ENCODE measurements at places on chromosomes 5 and 9.
A peak's percentile ranks its signal among the peaks of the same experiment; 100 is the strongest.

DNA sequence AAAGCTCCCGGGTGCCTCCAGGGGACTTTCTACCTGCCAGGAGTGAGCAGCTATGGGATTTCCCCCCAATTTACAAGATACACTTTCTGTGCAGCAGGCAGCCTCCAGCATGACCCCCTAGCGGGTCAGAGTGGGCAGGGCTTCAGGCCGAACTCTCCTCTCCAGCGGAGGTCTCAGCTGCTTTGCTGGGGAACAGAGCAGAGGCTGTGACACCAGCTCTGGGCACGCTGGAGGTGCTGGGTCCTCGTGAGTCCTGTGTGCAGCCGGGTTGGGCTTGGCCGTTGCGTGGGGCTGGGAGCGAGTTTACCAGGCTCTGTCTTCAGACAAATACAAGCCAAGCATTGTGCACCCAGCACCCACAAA, 2.9 kb downstream of the NRARP start:
- no peak for DNase-seq

DNA sequence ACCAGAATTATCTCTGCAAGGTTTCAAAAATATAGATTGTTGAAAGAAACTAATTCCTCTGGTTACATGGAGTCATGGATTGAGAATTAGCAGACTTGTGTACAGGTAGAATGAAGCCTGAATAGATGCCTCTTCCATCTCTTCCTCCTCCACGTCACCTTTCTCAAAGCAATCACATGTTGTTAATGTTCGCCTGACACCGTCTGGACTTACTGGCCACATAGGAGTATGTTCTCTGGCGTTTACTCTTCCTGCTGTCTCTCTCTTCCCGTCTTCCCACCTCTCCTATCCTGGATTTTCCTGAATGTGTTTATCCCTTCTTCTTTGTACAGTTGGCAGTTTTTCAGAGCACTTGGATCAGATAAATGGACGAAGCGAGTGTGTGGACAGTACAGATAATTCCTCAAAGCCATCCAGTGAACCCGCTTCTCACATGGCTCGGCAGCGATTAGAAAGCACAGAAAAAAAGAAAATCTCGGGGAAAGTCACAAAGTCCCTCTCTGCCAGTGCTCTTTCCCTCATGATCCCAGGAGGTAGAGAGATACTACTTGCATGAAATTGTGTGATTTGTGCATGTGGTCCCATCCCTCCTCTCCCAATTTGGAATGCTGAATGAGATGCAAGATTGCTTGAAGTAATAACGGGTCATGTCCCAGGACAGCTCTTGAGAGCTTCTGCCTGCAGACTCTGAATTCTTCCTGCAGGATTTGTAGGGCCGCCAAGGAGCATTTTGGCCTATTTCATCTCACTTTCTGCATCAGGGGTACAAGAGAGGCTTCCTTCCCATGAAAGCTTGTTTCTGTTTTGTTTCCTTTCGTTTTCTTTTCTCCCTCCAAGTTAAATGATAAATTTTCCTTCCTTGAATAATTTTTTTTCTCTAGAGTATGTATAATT, 47.3 kb downstream of the CD180 start:
- DNase-seq = no peak

GRCh38 chr9:14939378-14939777, 29.1 kb upstream of the FREM1 start:
- DNase-seq = no peak

DNA sequence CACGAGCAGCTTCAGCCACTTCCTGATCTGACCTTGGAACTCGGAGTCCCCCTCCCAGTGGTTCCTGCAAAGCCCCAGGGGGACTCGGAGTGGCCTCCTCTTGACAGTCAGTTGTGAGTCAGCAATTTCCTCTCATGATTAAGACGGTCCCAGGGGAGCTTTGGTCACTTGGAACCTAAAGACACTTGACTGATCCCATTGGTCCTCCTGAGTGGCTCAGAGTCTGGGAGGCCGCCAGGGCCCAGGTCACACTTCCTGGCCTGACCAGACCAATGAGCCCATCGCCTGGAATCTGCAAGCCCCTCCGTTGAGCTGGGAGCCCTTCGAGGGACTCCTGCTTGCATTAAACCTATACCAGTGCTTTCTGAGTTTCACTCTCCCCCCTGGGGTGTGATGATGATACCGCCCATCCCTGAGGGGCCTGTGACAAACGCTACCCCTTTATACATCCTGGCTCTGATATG, 29.1 kb downstream of the TSPAN17 start:
- no peak for DNase-seq

DNA sequence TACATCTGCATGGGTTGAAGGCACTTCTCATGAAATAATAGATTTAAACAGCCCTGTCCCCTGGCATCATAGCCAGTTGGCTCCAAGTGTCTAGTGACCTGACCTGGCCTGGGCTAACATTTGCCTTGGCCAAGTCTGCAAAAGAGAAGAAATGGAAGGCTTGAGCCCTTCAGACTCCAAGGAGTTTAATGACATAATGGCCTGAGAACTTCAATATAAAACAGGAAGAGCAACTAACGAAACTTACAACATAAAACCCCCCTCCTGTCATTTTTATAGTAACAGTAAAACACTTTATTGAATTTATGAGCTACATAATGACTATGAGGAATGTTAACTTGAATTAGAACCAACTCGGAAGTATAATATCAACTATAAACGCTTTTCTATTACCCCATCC, 218.8 kb upstream of the TBCA start:
- no peak for DNase-seq

DNA sequence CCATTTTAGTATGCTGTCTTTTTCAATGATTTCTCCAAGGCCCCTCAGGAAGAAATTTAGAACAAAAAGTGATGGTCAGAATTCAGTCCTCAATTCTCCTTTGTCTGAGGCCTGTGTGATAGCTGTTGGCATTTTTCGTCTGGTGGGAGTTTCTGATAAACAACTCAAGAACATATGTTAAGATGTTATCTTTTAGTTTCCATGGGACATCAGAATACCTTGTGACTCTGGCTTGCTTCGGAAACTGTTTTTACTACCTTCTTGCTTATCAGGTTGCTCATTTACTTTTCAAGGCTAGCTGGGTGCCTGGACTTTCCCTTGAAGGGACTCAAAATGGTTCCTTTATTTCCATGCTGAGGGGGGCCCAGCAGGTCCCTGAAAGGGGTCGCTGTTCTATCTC, 97.2 kb downstream of the INVS start:
- DNase-seq = no peak

DNA sequence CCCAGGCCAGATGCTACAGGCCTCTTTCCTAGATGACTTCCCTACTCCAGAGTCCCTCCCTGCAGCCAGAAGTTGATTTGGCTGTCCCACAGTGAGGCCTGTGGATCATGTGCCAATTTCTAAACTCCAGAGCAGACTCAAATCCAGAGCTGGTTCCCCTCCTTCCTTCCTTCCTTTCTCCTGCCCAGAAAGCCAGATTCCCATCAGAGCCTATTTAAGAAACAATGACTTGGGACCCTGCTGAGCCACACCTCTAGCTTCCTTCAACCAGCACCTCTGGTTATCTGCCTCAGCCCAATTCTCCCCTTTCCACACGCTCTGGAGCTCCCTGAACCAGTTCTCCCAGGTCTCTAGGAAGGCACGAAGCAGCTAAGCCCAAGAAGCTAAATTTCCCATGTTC, 7.2 kb downstream of the FAM219A start:
- no peak for DNase-seq

- DNase-seq = no peak
Observed at GRCh38 chr9:93093877-93094657, 1.9 kb upstream of the CARD19 start.

DNA sequence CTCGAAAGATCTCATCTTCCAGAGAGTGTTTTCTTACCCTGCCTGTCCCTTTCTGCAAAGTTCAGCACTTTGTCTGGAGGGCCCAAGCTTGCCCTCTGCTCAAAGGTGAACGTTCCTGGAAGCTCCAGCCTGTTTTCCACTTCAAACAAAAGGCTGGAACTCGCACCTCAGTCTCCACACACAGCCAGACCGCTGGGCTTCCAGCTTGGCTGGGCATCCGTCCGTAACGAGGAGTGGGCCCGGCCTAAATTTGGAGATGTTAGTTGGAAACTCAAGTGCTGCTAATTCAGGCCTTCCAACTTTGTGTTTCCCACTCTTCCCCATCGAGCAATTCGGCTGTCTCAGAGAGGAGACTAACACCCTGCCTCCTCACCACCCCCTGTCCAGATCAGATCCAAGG, 35.1 kb downstream of the FGF18 start:
- no peak for DNase-seq

DNA sequence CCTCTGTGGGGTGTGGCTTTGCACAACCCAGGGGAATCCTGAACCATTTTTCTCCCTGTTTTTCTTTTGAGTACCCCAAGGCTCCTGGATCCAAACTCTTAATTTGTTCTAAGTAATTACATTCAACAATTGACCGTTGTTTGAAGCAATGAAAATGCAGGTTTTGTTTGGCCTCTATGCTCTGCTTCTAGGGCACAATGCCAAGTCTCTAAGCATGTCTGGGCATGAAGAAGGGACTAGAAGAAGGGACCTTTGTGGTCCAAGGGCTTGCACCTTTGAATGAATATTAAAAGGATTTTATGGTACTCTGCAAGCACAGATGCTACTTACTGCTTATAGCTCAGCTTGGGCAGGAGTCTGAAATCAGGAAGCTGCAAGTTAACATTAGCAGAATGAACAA, 6.6 kb upstream of the ENC1 start:
- DNase-seq = no peak

DNA sequence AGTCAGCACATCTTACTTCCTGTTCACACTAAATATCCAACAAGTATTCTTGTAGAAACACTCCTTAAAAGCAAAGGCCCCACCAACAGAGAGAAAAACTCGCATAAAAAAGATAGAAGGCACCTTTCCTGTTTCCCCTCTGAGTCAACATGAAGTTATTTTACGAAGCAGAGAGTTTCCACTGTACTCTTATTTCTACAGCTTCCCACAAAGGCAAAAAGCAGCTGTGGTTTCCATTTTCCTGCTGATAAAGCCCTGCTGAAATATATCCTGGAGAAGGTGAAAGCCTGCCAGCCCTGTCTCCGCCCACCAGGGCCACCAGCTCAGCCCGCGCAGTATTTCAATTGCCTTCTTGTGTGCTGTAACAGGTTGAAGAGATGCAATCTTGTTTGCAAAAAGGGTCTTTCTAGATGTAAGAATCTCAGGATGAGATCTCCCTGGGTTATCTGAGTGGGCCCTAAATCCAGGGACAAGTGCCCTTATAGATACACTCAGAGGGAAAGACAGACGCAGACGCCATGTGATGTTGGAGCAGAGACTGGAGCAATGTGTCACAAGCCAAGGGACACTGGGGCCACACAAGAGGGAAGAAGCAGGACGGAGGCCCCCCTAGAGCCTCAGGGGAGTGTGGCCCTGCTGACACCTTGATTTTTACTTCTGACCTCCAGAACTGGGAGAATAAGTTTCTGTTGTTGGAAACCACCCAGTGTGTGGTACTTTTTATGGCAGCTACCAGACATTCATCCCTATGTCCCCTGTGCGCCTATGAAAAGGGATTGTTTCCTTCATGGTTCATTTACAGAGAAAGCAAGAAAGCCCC, 19.9 kb downstream of the SEMA4D start:
- DNase-seq = peak; percentile 56

DNA sequence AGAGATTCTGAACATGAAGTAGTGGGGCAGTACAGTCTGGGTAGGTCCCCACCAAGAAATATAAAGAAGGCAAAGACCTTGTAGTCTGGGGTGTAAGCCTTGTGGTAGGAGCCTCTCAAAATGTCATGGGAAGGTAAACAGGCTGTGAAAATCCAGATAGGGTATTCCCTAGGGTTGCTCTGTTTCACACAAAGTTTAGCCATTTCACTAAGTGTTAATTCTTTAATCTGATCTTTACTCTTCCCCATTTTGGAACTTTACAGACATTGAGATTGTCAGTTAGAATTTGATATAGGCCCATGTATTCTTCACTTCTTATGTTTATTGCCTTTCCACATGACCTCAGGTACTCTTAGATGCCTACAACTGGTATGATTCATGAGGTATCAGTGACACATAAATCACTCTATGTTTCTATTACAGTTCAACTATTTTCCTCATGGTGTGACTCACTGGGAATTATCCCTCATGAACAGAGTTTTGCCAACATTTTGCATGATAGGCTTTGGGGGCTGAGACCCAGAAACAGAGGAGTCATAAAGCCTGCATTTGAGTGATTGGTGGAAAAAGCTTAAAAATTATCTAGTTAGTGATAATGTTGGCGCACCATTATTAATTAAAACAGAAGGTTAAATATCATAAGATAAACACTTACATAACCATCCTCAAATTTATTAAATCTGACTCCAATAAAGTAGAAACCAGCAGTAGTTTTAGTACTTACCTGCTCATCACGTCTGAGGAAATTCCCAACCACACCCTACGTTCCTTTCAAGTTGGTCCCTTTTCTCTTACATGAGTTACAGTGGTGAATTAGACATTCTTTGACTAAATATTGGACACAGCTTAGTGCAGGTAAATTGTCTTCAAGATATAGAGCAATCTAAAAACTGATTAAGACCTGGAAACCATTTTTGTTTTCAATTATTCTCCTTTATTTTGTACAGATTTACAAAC, 399.8 kb upstream of the MEF2C start:
- DNase-seq = no peak

GRCh38 chr5:23027331-23027730, 174.2 kb upstream of the CDH12 start:
- no peak for DNase-seq

DNA sequence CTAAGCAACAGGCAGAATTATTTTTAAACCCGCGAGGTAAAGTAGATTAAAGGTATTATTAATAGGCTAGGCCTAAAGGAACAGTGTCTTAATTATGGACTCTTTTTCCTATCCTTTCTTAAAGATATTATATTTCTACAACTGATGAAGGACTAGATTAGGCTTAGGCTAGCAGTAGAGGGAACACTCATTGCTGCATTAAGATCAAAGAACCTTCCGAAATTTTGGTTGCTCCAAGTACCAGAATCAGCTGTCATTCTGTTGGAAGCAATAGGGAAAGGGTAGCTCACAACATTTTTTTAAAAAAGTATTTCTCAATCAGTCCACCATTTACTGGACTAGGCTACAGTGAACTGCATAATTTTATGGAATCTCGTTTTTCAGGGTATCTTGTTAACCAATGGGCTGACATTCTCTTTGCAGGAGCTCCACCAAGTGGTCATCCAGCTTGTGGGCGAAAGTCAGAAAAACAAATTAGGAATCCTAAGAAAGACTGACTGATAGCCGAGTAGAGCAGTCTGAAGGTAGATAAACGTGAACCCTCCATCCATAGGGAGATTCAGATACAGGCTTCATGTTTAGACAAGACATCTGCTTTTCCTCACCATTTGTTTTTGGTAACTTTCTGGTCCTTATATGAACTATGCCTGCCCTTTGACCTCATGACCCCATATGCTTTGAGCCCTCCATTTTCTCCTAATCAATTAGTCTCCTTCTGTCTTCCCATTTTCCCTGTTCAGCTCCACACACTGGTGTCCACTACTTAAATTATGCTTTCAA, 103.6 kb upstream of the CHD1 start:
- no peak for DNase-seq

GRCh38 chr9:116279230-116279629, 125.6 kb downstream of the PAPPA start:
- no peak for DNase-seq

- no peak for DNase-seq
Observed at GRCh38 chr9:128118971-128119665, 8.4 kb downstream of the PTGES2 start.

- no peak for DNase-seq
Observed at GRCh38 chr5:107449369-107449768, 221.4 kb downstream of the EFNA5 start.

All from stimulated activated CD4-positive, alpha-beta T cell treated with anti-CD3 and anti-CD28 coated beads, Interleukin-12 subunit alpha, Interleukin-12 subunit beta, amount 100 ng/mL, for 4 hours (primary cell).